Neuronal stem cell (in vitro differentiated cells): ENCODE measurements at places on chromosomes 6 and 20.

DNA sequence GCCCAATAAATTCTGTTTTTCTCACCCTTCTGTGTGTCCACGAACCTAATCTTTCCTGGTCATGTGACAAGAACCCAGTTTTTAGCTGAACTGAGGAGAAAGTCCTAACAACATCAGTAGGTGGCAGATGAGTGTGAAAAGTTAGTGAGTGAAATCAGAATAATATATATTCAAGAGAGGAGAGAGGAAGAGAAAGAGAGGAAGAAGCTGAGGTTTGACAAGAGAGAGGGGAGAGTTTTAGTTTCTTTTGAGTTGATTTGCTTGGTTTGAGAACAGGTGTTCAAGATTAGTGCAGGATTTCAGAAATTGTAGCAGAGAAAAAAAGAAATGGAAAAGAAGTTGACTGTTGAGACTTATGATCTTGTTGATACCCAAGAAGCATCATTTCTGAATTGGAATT, 930.5 kb upstream of the FLRT3 start:
- DNase-seq: no peak

- DNase-seq: no peak
Observed at GRCh38 chr20:6184086-6184485, 61.3 kb upstream of the FERMT1 start.

DNA sequence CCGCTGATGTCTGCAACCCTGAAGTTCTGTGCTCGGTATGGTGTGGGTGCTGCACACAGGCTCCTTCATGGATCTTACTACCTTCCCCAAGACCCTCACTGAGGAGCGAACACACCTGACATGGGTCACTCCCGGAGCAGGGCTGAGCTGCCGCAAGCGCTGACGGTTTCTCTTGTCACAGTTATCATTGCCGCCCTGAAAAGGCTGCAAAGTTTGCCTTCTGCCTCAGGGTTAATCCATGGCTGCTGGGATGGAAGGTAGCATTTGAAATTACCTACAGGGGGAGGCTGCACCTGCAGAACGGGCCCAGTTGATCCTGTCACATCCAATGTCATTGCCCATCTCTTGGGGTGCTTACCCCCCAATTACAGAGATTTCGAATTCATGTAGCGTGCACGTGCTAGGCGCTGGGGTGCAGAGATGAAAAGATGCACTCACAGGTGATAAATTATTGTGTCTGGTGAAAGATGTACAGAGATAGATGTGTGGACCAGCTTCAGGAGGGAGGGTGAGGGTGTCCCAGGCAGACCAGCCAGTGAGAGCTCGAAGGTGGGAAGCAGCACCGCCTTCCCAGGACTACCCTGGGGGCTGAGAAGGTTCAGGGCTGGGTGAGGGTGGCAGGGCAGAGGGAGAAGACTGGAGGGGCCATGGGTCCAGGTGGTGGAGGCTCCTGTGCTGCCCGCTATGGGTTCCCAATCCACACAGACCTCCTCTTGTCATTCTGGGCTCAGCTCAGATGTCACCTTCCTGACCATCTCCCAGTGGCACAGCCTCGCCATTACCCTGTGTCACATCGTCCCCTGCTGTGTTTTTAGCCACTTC, 120.1 kb downstream of the SYCP2 start:
- DNase-seq: no peak

DNA sequence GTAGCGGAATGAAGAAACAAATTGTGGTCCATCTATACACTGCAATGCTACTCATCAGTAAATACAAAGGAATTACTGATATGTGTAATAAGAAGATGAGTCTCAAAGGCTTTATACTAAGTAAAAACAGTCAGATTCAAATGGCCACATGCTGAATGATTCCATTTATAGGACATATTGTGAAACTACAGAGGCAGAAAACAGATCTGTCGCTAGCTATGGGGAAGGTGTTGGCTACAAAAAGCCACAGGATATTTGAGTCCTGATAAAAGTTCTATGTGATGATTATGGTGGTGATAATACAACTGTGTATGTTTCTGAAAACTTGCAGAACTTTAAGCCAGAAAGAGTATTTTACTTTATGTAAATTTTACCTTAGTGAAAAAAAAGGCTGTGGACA, 313.2 kb downstream of the HDGFL1 start:
- no peak for DNase-seq

- DNase-seq: no peak
Observed at GRCh38 chr20:44792796-44793195, 17.6 kb downstream of the RIMS4 start.

GRCh38 chr6:37889051-37889450, 69.5 kb downstream of the ZFAND3 start:
- no peak for DNase-seq

DNA sequence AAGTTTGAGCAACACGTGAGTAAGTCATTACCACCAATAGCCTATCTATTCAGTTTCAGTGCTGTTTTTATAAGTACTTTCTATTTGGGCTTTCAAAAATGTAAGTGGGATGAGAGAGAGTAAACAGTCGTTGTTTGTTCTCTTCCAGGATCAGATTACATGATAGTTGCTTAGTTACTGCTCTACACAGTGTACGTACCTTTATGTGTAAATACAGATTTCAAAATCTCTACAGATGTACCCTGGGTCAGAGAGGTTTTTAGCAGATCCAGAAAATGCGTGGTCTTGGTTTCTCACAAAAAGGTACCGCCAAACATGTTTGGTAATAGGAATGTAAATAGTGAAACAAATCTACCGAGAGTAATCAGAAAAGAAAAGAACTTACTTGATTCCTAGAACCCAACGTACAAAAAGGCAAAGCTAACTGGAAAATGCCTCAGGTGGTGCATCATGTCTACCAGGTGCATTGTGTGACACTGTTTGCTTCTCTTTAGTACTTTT, 421.1 kb downstream of the BCKDHB start:
- no peak for DNase-seq

DNA sequence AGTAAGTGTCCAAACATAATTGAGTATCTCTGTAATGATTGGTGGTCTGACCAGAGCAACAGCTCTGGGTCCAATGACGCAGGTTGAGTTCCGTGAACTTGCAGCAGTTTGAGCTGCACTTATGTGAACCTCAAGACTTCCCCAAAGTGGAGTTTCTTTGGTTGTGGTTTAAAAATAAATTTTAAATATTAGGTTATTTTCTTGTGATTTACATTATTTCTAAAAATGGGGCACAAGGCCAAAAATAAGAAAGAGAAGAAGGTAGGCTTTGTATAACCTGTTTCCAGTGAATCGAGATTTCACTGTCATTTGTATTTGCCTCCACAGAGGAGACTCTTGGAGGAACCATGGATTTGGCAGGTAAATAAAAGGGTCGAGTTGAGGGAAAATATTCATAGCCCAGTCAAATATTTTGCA, 166.4 kb upstream of the ZNF217 start:
- DNase-seq: no peak

- no peak for DNase-seq
Observed at GRCh38 chr6:159427771-159428170, 258.6 kb downstream of the FNDC1 start.
